ENCODE measurements at places on chromosomes 3 and 15.
A peak's percentile ranks its signal among the peaks of the same experiment; 100 is the strongest.

DNA sequence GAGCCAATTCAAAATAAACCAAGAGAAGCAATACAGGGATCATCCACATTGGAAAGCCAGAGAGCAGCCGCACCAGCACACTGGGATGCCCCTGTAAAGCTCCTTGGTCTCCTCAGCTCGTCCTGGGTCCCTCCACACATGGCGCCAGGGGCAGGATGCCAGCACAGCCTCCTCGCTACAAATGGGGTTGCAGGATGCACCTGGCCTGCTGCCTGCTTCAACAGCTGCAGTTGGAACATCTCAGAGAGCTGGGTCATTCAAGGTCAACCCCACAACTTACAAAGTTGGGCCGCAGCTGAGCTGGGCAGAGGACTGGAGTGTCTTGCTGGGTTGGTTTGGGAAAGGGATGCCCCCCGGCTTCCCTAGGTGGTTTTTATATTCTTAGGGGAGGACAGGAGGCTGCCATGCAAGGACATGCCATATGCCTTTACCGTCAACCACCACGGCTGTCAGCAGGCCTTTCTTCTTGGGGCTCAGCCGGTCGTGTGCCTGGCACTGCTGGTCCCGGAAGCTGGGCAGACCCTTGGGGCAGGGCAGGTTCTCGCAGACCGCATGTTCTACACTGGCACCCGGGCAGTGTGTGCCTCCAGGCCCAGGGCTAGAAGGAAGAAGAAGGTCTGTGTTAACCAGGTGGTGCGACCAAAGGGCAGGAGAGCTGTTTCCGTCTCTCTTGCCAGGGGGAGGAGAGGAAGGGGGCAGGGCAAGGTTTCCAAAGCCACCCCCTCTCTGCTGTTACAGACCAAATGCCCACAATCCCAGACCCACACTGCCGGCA is 225.2 kb downstream of the ADAMTS17 start:
- no peak for DNase-seq

DNA sequence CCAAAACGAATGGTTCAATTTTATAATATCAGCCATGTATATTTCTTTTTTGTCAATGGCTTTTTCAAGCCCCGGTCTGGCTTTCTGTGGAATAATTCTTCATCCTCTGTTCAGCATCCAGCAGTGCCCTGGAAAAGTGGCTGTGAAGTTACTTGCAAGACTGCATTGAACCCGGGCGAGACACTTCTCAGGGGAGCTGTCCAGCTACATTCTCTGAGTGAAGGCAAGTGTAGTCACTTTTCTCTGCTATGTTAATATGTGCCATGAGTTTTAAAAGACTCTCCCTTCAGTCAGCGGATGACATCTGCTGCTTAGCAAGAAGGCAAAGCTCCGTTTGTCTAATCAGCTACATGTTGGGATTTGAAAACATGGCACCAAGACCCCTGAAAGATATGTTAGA is 81.3 kb upstream of the RGMA start:
- DNase-seq: peak; percentile 65

DNA sequence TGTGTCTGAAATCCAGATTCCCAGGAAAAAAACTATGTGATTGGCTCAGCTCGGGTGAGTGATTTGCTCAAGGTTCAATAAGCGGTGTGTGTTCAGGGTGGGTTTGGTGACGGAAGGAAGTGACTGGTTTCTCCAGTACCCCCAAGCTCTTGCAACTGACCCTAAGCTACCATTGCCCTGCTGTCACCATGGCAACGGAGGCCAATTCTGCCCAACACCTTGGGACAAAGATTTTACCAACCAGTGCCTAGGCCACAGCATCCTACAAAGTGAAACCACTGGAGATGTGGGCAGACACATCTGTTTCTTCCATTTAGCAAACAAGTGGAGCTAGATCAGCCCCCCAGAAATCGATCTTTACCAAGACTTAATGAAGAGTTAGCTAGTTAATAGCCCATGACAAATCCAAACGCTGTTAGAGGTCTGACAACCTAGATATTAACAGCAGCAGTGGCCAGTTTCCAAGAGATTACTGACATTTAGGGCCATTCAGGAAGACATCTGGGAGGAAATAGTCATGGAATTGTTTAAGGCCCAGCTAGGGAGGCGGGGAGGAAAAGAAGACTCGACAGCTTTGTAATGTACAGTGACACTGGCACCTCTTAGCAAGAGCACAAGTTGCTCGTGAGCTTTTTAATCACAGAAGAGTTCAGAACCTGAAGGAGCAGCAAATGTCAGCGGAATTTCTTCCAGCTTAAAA is 195.9 kb downstream of the SLCO3A1 start:
- DNase-seq: no peak

DNA sequence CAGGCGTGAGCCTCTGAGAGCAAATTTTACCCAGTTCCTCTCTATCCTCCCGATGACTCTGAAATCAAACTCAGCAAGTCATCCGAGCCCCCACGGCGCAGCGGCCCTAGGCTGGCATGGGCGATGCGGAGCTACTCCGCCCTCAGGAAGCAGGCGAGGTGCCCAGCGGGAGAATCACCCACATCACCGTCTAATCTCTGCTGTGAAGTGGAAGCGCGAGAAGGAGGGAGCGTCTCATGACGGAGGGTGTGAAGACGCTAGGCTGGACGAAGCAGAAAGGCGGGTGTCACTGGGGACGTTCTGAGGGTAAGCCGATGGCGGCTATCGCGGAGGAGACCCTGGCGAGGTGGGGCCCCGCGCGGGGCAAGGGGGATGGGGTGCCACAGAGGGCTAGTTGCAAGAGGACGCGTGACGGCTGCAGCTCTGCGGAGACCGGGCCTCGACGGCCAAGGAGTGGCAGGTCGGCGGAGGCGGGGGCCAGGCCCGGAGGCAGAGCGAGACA is 9.1 kb upstream of the GNAI2 start:
- DNase-seq: no peak

GRCh38 chr3:134111616-134112015 is 81.9 kb upstream of the SLCO2A1 start:
- DNase-seq: no peak

DNA sequence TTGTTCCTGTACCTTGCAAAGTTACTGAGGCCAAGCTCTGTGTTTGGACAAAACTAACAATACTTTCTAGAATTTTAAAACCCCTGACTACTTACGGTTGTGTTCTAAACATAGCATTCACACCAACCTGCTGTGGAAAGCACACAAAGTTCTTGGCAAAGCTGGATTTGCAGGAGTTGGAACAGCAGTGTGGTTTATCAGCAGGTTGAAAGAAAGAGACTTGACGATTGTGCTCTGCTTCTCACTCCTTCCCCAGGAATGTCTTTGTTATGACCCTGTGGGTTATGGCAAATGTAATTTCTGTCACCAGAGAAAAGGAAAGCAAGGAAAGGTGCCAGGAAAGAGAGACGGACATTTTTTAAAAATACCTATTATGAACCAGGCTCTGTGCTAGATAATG is 165.5 kb upstream of the TGFBR2 start:
- no peak for DNase-seq

DNA sequence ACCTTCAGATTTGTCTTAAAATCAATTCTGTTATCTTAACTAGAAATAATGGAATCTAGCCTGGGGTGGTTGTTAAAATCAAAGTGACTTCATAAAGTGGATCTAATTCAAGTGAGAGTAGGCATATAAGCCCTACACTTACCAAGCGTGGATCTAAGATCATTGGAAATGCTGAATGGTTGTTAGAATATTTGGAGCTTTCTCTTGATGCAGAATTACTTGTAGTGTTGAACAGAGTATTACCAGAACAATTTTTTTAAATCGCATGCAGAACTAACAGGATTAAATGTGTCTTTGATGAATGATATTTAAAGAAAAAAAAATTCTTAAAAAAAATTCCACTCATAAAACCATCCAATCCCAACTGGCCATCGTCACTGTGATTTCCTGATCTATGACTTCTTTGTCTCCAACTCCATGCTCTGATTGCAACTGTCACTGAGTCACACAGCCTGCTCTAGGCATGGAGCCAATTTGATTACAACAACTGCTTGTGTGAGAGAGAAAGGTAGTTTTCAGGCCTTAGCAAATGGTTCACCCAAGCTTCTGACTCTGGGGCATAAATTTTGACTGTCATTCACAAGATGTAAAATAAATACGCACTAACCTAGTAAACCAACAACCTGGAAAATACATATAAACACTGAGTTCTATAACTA is 25.9 kb upstream of the SPRED1 start:
- DNase-seq: no peak

- DNase-seq: no peak
Observed at GRCh38 chr3:164730815-164731360, 347.4 kb downstream of the SI start.

- no peak for DNase-seq
Observed at GRCh38 chr3:151216641-151217607, 13.9 kb upstream of the GPR171 start.

- no peak for DNase-seq
Observed at GRCh38 chr3:185479373-185479945, 19.4 kb downstream of the TMEM41A start.

- DNase-seq: no peak
Observed at GRCh38 chr15:68380456-68380855, 51.5 kb downstream of the ITGA11 start.

DNA sequence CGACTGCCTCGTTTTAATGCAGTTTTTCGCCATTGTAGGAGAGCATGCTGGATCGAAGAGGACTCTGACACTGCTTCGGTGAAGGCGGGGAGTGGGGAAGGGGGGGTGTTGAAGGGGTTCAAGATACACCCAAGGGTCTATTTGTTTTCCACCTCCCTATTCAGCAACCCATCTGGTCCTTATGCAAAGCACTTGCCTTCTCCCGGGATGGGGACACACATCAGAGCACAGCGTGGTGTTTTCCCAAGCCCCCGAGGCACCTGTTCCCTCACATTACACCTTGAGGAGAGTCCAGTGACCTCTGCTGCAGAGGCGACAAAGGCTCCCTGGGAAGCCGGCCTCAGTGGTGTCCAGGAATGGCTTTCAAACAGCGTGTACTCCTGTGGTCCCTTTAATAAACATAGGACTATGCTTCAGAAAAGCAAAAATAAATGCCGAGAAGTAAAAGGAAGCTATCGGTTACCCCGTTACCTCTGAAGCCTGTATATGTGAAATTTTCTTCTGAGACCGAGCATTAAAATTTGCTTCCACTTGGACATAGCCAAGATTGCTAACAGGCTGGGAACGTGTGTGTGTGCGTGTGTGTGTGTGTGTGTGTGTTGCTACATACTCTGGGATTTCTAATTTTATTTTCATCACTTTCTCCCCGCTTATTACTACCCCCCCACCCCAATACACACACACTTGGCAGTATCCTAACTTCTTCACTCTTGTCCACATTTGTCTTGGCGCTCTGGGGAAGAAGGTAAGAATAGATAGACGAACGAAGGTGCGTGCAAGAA is 53.2 kb downstream of the CCDC54 start:
- DNase-seq: no peak

- DNase-seq: no peak
Observed at GRCh38 chr3:127822682-127823425, 539 bp upstream of the MGLL start.

- no peak for DNase-seq
Observed at GRCh38 chr3:168552251-168552650, 456.5 kb upstream of the GOLIM4 start.

DNA sequence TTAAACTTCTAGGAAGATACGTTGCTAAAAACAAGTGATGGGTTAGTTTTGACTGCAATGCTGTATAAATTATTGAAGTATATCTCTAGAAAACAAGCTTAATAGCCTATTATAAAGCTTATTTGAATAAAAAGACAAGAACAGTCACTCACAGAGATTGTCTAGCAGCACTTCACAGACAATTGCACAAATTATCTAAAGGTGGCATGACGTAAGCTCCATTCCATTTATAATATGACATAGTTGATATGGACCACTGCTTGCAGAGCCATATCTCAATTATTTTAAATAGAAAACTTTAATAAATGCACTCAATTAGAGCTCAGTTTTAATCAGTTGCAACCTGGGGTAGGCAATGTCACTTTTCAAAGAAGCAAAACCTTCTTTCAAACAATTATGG is 319.9 kb upstream of the GBE1 start:
- no peak for DNase-seq

DNA sequence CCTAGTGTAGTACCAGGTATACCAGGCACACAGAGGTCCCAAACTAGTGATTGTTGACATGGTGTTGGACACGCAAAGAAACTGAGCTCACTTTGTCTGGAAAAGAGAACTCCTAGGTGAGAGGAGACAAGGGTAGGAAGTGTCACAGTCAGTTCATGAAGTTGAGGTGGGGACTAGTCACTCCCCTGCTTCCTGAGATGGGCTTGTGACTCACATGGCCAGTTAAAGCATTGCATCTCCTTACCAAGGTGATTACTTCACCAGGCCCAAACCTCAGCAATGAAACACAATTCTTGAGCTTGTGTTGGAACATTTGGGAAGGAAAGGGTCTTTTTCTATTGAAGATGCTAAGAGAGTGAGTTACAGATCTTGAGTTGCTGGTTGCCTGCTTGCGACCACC is 49.2 kb upstream of the RAD18 start:
- DNase-seq: no peak

DNA sequence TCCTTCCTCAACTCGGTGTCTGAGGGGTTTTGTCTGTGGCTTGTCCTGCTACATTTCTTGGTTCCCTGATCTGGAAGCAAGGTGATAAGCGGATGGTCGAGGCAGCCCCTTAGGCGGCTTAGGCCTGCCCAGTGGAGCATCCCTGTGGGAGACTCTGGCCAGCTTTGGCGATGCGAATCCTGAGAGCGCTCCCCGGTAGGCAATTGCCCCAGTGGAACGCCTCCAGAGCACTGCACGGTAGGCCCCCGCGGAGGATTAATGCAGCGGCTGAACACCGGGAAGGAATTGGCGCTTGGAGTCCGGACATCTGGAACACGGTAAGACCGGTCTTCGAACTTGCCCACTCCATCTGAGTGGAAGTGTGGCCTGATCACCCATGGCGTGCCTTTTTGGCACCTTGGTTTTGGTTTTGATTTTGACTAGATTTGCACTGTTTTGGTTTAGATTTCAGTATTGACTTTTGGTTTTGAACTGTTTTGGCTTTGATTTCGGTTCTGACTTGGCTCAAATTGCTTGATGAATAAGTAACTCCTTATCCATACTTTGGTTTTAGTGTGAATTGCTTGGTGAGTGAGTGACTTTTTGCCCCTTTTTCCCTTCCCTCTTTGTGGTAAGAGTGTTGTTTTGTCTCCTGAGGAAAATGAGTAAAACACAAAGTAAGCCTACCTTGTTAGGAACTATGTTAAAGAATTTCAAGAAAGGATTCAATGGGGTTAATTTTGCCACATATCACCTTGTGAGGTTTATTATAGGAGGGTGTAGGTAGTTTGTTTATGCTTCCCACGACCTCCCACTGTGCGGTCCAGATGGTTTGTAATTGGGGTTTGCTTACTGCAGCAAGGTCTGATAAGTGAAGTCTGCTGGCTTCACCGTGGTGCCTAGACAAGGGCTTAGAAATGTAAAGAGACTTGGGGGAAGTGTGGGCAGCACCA is 27.1 kb upstream of the GPR156 start:
- DNase-seq: no peak

DNA sequence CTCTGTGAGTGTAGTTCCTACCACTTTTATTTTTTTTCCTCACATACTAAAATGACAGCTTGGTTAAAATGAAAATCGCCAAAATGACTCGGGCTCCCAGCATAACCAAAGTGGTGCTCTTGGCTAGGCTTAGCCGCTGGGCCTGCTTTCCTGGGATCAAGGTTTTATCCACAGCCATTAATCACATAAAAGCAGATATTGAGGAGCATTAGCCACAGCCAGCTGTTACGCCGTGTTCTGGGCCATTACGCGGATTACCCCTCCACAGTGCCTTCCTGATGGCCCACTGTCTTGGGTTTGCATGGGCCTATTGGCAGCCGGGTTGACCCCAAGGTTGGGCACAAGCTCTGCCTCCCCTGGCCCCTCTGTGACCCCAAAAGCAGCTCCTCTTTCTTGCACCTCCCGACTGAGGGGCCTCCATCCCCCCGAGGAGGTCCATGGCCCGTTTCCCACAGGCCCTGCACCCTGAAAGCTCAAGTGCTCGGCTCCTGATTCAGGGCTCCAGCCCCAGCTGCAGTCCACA is 30.4 kb upstream of the TRPM1 start:
- no peak for DNase-seq

- DNase-seq: no peak
Observed at GRCh38 chr3:157868196-157868595, 238.0 kb downstream of the SHOX2 start.

Data from T47D (cell line).